ENCODE measurements at places on chromosomes 4 and X. TPM values are rescaled to one million over a fixed set of nuclear protein-coding genes. Genes with fewer than 3 reads are reported as not detected.
A peak's percentile ranks its signal among the peaks of the same experiment; 100 is the strongest.

DNA sequence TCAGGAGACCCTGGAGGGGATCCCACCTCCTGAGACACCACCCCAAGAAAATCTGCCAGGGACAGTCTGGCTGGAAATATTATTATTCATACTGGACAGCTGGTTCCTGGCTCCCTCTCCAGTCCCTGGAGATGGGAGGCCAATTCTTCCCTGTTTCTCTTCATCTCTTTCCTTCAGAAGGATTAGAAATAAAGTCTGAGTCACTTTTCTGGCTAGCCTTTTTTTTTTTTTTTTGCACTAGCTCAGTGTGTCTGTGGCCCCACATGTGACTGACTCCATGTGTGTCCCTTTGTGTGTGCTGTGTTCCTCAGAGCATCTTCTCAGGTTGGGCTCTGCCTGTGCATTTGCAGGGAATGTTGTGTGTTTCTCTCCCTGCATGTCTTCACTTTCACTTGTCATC is 1.8 kb upstream of the FRMPD3 start:
- no peak for DNase-seq

ASB12 gene
- not detected for total RNA-seq

DNA sequence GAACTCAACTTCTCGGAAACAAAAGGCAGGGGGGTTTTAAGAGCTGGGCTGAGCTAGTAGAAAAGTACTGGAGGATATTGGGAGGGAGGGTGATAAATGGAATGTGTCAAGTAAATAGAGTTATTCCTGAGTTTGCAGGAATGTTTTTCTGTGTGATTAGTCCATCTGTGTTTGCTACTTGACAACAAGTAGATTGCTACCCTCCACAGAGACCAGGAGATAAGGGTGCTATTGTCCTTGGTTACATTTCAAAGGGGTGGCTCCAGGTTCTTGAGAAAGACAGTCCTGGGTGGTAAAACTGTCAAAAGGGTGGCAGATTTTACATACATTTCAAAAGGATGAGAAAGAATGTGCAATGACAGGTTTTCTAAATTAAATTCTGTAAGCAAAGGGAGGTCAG is 181.2 kb upstream of the PPP3CA start:
- no peak for DNase-seq

DNA sequence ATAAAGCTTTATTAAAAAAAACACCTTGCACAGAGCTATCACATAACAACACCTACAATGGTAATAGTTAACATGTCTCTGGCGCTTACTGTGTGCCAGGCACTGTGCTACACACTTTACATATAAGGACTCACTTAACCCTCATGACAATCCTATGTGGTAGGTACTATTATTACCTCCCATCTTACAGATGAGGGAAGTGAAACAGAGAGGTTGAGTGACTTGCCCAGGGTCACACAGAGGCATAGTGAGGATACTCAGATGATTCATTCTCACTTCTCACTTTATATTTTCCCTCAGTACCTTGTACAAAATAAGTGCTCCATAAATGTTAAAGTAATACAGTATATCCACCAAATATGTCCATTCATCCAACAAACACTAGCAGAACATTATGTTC is 43.4 kb upstream of the IQSEC2 start:
- no peak for DNase-seq

- DNase-seq: peak; percentile 84
These were observed 30.5 kb downstream of the RHOH start for GRCh38 chr4:40227284-40227683.

DNA sequence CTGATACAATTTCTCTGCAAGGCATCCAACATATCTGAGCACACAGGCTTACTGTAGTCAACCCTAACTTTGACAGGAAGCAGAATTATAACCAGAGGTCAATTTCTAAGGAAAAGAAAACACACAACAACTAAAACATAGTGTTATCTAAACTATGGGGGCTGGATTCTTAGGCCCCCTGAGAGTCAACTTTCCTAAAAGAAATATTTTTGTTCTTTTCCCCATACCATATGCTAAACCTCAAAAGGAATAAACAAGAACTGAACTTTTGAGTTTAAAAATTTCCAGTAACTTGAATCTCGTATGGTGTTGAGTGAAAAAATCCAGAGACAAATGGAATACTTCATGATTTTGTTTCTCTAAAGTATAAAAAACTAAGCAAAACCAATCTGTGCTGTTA is 42.9 kb downstream of the ATXN3L start:
- no peak for DNase-seq

F8A2 gene
- total RNA-seq: not detected

DKK2 gene
- not detected for total RNA-seq

- DNase-seq: no peak
These were observed 210.7 kb downstream of the PPP1R2C start for GRCh38 chrX:42567268-42567667.

- DNase-seq: no peak
These were observed 111.4 kb downstream of the TMEM164 start for GRCh38 chrX:110114260-110114776.

DNA sequence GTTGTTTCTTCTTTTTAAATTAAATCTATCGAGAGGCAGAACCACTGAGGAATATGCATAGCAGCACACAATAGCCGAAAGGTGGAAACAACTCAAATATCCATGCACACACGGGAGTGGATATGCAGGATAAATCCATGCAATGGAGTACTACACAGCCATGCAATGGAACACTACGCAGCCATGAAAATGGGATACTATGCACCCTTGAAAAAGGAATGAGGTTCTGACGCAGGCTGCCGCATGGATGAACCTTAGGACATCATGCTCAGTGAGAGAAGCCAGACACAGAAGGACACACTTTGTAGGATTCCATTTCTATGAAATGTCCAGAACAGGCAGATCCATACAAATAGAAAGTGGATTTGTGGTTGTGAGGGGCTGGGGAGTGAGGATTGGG is 18.4 kb upstream of the P2RY8 start:
- no peak for DNase-seq

- DNase-seq: no peak
These were observed 56.5 kb upstream of the ANKRD17 start for GRCh38 chr4:73315091-73315490.

DNA sequence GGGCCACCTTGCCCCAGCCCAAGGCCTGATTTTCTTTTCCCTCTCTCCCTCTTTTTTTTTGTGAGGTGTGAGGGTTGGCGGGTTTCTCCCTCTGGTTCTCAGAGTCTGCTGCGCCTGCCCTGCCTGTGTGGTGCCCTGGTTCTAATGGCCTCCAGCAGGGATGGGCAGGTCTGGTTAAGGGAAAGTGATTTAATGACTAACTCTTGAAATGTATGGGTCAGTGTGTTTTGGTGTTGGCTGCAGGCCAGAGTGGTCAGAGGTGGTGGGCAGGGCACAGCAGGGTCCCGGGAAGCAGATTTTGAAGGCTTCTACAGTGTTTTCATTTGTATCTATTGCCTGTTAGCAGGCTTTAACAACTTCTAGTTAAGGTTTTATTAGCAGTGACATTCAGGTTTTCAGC is 39.0 kb downstream of the JADE1 start:
- DNase-seq: no peak

DNA sequence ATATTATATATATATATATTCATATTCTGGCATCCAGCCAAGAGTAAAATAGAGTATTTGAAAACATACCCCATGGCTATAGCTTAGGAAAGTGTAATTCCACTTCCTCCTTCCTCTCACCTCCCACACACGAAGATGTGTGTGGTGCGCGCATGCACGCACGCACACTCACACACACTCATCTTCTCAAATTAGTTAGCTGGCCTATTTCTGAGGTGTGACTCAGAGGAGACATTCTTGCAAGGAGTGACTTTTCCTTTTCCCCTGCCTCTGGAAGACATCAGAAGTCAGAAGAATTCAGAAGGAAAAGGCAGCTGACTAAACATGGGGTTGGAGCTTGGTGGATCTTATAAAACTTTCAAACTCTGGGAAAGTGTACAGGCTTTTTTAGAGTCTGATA is 8.8 kb downstream of the ENPEP start:
- DNase-seq: peak; percentile 27

GRCh38 chr4:122732329-122733026 is at the start of gene BBS12:
Gene BBS12, plus strand, starts transcription at chr4:122732704. Its CDS starts 9,189 bp downstream, at chr4:122741893.
- DNase-seq: peak; percentile 99
